Germinal center (tissue), 1 donor: ENCODE measurements at places on chromosomes 12 and 14.

- DNase-seq, result no peak
Observed at GRCh38 chr14:72608391-72609204, 285.3 kb downstream of the DPF3 start.

GRCh38 chr12:69435644-69436043 is 34.5 kb upstream of the FRS2 start:
- no peak for DNase-seq

- DNase-seq, result no peak
Observed at GRCh38 chr14:31173120-31173837, 34.3 kb downstream of the HECTD1 start.

GRCh38 chr14:100849115-100849781 is 23.3 kb downstream of the MEG3 start:
- no peak for DNase-seq

DNA sequence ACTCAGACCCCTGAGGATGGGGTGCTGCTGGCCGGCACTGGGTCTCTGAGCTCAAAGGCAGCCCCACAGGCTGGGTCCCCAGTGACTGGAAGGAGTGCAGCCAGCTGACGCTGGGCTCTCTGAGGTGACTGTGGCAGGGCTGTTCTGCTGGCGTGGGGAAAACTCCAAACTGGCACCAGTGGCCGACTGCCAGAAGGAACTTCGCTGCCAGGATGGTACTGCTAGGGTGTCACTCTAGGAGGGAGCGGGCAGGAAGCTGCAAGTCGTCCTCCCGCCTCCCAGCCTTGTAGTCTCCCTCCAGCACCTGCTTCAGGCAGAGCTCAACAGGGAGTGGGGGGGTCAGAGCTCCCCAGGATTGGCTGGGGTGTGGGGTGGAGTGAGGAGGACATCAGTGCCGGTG is 41.3 kb downstream of the CDC42BPB start:
- DNase-seq, result no peak

DNA sequence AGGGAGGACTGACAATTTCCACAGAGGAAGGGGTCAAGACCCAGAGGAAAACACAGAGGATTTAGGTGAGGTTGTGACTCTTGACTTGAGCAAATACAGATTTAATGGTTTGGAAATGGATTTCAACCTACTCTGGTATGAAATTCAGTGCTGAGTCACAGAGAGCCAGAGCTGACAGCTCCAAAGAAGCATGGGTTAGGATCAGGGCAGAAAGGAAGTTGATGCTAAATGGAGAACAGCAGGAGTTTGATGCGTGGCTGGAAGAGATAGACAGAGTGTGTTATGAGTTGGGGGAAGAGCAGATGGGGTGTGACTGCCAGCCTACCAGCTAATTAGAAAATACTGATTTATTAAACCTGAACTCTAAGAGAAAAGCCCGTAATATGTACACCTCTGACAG is 272.6 kb downstream of the FOXG1 start:
- no peak for DNase-seq

GRCh38 chr12:43277651-43278540 is 274.1 kb downstream of the ADAMTS20 start:
- no peak for DNase-seq

GRCh38 chr12:132618683-132619043 is at the start of gene P2RX2:
Gene P2RX2, plus strand, starts transcription at chr12:132618776. Its CDS starts 41 bp downstream, at chr12:132618817.
- DNase-seq, result no peak

DNA sequence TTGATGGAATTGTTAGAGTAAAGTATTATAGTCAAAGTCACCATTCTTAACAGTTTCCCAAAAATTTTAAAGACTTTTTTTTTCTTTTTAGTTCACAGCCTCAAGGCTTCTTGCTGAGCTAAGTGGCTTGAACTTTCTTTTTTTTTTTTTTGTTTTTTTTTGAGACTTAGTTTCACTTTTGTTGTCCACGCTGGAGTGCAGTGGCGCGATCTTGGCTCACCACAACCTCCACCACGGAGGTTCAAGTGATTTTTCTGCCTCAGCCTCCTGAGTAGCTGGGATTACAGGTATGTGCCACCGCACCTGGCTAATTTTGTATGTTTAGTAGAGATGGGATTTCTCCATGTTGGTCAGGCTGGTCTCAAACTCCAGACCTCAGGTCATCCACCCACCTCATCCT is 92.8 kb downstream of the SETD3 start:
- no peak for DNase-seq

DNA sequence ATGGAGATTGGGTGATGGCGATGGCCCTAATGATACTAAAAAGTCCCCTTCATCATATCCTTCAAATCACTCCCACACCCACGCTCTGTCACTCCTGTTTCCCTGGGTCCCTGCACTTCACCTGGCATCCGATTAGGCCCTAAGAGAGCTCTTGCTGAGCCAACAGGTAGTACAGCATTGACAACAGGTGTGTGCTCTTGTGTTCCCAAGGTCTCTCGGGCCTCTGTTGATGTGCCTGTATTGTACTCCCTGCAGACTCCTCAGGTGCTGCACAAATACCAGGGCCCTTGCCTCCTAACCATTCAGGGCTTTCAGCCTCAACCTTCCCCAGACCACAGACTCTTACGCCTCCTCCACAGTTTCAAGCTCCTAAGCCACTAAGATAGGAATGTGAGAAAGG is 25.8 kb upstream of the VDR start:
- no peak for DNase-seq
